ENCODE measurements at places on chromosomes 1 and 21. TPM values are rescaled to one million over a fixed set of nuclear protein-coding genes. Genes with fewer than 3 reads are reported as not detected.

GNAT2 gene
- not detected for total RNA-seq

PLEKHG5 gene
- 26.4 TPM for total RNA-seq

C1orf226 gene
- total RNA-seq = 1.5 TPM

LZIC gene
- total RNA-seq = 33.1 TPM

AXDND1 gene
- under 0.01 TPM for total RNA-seq

TMEM240 gene
- total RNA-seq = 2.9 TPM

OR2G2 gene
- not detected for total RNA-seq

MSH4 gene
- total RNA-seq = under 0.01 TPM

ARPC5 gene
- total RNA-seq = 163 TPM

EYA3 gene
- total RNA-seq = 11.4 TPM

LCE2B gene
- not detected for total RNA-seq
